Left lung (tissue), 14 donors: ENCODE measurements at places on chromosomes 5 and 9. TPM values are rescaled to one million over a fixed set of nuclear protein-coding genes. Genes with fewer than 3 reads are reported as not detected.

DHX29 gene
- 26.9 TPM for total RNA-seq

- DNase-seq: no peak
Measured at GRCh38 chr9:80948066-80948465, 741.3 kb downstream of the TLE1 start.

GRCh38 chr9:106403081-106403480 is 459.9 kb upstream of the ZNF462 start:
- no peak for DNase-seq

GRCh38 chr5:91306497-91306896 is 76.6 kb downstream of the ARRDC3 start:
- no peak for DNase-seq

- DNase-seq: no peak
Measured at GRCh38 chr9:70291446-70291845, 32.7 kb downstream of the SMC5 start.
